NCI-H1092 (cell line): ENCODE measurements at places on chromosomes 5 and 9.

- no peak for DNase-seq
These were observed 6.5 kb downstream of the TRAF1 start for GRCh38 chr9:120919843-120920805.

DNA sequence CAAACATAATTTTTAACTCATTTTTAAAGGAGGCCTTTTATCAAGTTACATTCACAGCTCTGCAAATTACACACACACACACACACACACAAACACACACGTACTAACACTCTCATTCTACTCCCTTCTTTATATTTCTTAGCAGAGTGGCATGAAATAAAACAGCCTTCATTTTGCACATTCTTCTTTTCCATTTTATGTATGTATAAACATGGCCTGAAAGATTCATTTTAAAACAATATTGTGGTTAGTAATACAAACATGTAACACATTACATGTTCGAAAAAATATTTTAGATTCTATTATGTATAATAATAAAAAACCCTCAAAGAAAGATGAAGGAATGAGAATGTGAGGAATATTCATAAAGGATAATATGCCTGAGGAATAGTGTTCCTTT is 86.0 kb upstream of the ITGA2 start:
- no peak for DNase-seq

DNA sequence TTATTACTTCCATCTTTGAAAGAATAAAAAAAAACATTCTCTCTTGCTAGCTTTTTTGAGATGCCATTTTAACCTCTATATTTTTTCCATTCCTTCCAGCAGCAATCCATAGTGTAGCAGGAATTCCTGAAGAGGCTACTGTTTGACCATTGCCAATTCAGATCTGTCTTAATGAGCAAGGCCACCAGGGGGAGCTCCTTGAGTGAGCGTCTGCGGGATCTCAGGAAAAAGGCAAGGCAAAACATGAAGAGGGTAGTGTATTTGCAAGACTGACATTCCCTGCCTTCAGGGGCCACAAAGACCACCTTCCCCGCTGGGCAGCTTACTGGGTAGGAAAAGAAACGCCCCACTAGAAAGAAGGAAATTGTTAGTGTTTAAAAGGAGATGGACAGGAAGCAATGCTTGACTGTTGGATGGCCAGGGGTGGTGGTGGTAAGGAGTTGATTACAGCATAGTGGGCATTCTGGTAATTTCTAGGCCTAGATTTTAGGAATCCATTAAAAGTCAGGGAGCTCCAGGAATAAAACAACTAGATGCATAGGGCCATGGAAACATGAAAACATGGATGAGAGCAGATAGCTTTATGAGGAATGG is 206.6 kb upstream of the HAPLN1 start:
- DNase-seq: peak; percentile 8

DNA sequence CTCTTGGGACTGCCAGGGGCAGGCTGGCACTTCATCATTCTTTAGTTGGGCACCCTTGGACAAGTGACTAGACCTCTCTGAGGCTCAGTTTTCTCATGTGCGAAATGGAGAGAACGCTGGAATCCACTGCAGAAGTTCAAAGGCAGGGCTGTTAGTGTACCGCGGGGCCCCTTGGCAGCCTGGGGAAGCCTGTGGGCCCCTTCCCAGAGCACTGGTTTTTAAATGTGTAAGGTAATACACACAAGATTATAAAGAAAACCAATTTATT is 209.5 kb upstream of the MVB12B start:
- no peak for DNase-seq

GRCh38 chr9:129140397-129141065 is 29.3 kb downstream of the PTPA start:
- peak; percentile 40 for DNase-seq
